CD4-positive, alpha-beta T cell treated with Interferon alpha-2 for 1 hour (primary cell): ENCODE measurements at places on chromosomes 5 and 9.

- DNase-seq = no peak
Measured at GRCh38 chr5:86833868-86834267, 216.1 kb downstream of the COX7C start.

GRCh38 chr9:129280623-129281271 lies 102.7 kb upstream of the IER5L start:
- DNase-seq = no peak

GRCh38 chr9:82820186-82820585 lies 242.8 kb downstream of the RASEF start:
- DNase-seq = no peak

- no peak for DNase-seq
Measured at GRCh38 chr9:125564631-125565030, 142.4 kb downstream of the MAPKAP1 start.

- DNase-seq = no peak
Measured at GRCh38 chr5:114418176-114419066, 56.6 kb downstream of the KCNN2 start.

DNA sequence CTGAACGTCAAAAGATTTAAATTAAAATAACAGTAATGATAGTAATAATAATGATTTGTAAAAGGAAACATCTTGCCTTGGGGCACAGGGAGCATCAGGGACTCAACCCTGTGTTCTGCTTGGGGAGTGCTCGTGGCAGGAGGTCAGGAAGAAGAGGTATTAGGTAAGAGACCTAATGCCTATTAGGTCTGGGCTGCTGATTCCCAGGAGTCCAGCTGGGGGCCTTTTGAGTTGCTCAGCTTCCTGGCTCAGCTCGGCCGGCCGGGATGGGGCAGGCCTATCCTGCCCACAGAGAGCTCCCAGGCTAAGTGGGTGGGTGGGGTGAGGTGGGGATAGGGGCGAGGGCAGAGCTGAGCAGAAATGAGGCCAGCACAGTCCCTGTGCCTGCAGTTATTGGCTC lies 17.5 kb downstream of the LMX1B start:
- no peak for DNase-seq

GRCh38 chr5:125337294-125337693 lies 590.9 kb upstream of the ZNF608 start:
- DNase-seq = no peak

DNA sequence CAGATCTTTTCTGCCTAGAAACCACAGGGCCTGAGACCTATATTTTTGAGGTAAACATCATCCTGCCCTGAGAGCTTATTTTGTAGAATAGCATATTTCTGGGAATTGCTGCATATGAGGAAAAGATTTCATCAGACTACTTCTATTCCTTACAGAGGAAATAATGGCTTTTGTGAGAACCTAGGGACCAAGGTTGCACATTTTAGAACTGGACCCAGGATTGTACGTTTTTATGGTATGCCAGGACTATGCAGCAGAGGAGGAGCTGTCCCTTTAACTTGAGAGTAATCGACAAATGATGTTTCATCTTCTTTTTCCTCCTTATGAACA lies 2.2 kb upstream of the ALDH1A1 start:
- DNase-seq = no peak

GRCh38 chr5:167872791-167873190 lies 418.7 kb upstream of the WWC1 start:
- no peak for DNase-seq

DNA sequence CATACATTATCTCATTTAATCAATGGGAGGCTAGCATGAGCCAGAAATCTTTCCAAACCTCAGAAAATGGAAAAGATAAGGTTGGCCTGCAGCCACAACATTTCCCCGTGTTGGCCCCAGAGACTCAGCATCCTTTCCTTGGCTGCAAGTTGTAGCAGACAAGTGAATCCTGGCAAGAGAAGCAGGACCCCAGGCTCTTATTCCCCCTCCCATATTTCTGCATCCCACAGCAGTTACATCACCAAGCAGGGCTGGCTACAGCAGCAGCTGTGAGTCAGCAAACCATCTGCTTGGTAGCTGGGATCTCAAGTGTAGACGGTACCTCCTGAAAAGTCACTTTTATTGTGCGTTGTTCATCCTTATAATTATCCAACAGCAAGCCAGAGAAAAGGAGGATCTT lies 212.4 kb downstream of the GNA14 start:
- no peak for DNase-seq

DNA sequence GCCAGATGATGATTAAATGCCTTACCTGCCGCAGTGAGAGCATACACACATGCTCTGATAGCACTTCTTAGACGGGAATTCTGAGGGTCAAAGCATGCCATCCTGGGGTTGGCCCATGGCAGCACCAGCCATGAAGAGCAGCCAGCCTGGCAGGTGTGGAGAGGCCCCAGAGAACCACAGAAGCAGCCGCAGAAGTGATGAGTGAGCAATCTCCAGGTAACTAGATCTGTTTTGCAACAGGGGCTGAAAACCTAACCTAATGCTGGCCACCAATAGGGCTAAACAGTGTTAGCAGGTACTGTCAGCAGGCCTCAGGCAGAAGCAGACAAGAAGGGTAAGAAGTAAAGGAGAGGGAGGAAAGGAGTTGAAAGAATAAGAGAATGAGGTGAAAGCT lies 33.5 kb upstream of the HOMER1 start:
- no peak for DNase-seq

- no peak for DNase-seq
Measured at GRCh38 chr9:78828521-78828920, 531.6 kb downstream of the PSAT1 start.

DNA sequence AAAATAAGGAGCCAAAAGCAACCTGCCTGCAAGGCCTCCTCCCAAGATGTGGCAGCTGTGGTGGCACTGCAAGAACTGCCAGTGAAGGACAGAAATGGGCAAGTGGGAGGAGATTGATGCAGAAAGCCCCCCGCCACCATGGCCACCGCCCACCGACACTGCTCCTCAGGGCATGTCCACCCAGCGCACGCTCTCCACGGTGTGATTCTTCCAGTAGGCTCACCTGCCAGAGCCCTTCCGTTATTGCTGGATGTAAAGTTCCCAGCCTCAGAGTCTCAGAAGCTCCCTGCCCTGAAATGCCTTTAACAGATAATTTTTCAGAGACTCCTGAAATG lies 155.2 kb upstream of the PHYKPL start:
- no peak for DNase-seq

DNA sequence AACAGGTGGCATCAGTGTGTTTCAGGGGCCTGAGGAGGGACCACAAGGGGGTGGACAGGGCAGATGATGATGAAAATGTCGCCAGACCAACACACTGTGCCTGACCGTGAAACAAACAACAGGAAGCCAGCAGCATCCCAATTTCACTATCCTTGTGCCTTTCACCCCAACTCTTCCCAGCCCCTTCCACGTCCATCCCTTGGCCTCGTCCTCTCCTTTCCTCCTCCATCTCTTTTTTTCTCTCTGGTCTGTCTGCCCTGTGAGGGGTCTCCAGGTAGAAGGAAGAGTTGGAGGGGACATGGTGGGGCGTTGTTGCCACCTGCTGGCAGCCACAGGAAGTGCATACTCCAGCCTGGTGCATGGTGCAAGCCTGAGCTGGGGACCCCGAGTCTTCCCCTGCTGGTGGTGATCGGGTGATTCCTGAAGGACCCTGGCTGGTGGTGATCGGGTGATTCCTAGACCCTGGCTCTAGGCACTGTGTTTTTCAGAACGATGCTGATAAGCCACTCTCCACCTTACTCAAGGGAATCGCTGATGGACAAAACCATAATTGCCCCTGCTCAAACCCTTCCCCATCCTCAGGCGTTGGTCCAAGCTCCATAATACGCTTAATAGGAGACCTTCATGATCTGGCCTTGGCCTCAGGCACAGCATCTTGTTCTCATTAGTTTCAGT lies 21.7 kb upstream of the NSD1 start:
- DNase-seq = peak; percentile 66

- no peak for DNase-seq
Measured at GRCh38 chr5:106862450-106863193, 808.1 kb downstream of the EFNA5 start.

- DNase-seq = peak; percentile 59
Measured at GRCh38 chr9:94639061-94639998, at the start of gene FBP1. FBP1 (minus strand) TSS chr9:94639518; CDS start chr9:94639310, 208 bp downstream.

GRCh38 chr9:93187047-93187446 lies 3.1 kb downstream of the WNK2 start:
- DNase-seq = no peak

DNA sequence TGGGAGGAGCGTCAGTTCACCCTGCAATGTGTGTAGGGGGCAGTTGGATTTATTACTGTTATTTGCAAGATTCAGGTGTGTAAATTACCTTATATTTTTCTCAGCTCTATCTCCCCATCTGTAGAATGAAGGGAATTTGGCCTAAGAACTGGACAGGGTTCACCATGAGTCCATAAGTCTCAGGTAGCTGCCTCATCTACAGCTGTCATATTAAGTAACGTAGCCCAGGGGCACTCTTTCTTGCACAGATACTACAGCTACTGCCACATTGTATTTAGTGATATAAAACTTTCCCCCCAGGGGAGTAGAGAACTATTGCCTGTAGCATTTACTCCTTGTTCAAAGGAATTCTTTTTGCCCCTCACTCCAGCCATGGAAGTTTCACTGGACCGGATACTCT lies 301.4 kb upstream of the ZNF608 start:
- DNase-seq = no peak

DNA sequence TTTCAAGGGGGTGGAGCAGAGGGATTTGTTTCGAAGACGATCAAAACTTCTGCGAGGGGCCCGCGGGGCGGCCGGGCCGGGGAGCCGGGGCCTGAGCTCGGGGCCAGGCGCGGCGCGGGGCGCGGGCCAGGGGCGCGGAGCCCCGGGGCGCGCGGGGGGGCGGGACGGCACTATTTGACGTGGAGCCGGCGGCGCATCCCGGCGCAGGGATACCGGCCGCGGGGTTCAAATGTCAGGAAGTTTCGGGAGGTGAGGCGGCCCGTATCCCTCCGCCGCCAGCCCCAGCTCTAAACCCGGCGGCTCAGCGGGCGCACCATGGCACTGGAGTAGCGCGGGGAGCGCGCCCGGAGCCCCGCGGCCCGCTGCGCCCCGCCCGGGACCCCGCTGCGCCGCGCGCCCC lies at the start of gene LMX1B:
LMX1B (plus strand) TSS at position 278 of the 400 bp plus-strand sequence. CDS start 522 bp downstream, outside the sequence.
- no peak for DNase-seq

GRCh38 chr5:63135291-63135690 lies 556.7 kb downstream of the LRRC70 start:
- DNase-seq = no peak

GRCh38 chr9:38431116-38431515 lies 6.9 kb upstream of the IGFBPL1 start:
- no peak for DNase-seq

DNA sequence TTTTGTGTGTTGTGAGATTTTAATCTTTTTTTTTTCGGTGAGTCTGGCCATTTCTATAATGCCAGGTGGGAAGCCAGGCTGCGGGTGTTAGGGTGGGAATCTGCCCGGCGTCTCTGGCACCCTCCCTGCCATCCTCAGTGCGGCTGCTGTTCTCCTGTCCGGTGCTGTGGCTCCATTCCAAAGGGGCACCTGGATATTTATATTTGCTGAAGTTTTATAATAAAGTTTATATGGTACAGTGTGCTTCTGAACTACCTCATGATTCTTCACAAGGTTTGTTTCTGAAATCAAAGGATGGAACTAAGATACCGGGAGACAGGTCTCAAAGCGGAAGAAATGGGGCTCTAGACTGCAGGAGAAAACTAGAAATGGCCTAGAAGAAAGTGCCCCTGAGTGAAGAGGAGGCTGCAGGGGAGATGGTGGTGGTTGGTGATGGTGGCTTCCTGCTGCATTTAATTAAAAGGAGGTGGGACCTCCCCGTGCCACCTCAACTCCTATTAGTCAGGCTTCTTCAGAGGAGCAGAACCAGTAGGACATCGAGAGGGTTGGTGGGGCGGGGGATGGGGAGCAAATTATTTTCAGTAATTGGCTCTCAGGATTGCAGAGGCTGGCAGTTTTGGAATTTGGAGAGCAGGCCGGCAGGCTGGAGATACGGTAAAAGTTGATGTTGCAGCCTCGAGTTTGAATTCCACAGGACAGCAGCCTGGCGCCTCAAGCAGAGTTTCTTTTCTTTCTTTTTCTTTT lies 102.2 kb upstream of the ICE1 start:
- no peak for DNase-seq

- no peak for DNase-seq
Measured at GRCh38 chr5:73182307-73182706, 9.3 kb downstream of the TMEM174 start.

- DNase-seq = no peak
Measured at GRCh38 chr9:638152-638551, 203.3 kb upstream of the DMRT1 start.

DNA sequence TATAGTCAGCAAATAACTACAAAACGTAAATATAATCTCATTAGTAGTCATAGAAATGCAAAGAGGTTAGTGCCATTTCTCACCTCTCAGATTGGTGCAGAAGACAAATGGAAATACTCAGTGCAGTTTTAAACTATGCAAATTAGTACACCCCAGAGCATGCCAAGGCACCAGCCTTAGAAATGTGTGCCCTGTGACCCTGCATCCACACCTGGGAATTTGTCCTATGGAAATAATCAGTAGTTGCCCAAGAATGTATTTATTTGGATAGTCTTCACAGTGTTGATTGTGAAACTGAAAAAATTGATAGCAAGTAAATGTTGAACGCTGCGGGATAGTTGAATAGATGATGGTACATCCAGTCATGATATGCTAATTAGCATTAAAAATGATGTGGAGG lies 152.7 kb downstream of the KDM4C start:
- DNase-seq = no peak

GRCh38 chr9:82295181-82295580 lies 306.6 kb downstream of the SPATA31D1 start:
- DNase-seq = no peak

DNA sequence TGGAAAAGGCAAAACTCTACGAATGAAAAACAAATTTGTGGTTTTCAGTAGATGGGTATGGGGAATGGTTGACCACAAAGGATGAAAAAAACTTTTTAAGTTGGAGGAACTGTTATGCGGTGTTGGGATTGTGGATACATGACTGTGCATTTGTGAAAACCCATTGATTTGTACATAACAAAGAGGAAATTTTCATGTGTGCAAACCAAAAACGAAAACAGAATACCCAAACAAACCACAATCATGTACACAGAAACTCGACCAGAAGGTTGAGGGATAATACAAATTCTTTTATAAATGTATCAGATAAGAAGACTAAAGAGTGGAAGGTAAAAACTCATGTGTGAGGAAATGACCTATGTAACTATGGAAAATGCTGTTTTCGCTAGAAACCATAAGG lies 1012.4 kb downstream of the CDH18 start:
- no peak for DNase-seq

GRCh38 chr5:13731121-13731628 lies 213.3 kb downstream of the DNAH5 start:
- no peak for DNase-seq

DNA sequence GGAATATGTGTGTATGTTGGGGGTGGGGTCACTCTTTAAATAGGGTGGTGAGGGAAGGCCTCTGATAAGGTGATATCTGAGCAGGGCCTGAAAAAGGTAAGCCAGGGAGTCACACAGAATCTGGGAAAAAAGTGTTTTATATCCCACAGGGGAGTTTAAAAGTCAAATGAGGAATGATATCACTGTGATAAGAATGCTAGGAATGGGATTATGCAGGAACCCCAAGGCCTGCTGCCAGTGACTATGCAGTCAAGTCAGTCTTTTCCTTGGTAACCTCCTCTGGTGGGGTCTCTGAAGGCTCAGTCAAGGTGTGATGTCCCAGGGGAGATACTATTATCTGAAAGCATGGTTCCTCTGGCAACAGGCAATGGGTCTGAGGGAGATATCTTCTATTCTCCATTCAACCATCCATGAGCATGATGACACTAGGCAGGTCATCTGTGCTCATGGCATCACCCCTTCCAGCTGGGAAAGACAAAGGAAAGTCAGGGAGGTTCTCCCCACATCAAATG lies 53.5 kb downstream of the GRIA1 start:
- no peak for DNase-seq

GRCh38 chr5:149240354-149240998 lies 31.2 kb upstream of the AFAP1L1 start:
- DNase-seq = peak; percentile 68
